ENCODE measurements at places on chromosomes 11 and 22.

- DNase-seq, result no peak
Measured at GRCh38 chr11:47327949-47328348, 24.6 kb downstream of the MYBPC3 start.

GRCh38 chr11:33021937-33022336, 6.3 kb downstream of the DEPDC7 start:
- no peak for DNase-seq

DNA sequence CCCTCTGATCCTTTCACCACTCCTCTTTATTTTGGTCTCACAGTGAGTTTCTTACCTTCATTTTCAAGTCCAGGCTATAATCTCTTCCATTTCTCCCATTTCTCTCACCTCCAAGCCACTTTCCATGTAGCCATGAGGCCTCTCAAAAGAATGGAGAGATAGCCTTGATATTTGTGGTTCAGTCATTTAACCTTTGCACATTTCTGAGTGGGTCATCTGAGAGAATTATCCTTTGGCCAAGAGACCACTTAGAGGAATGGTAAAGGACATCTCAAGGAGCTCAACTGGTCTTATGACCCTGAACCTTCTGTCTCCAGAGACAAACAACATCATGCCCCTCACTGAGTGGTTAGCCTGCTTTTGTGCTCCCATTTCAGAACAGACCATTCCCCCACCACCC, 121.1 kb downstream of the KIRREL3 start:
- DNase-seq, result no peak

GRCh38 chr11:58597486-58598144, 18.8 kb downstream of the ZFP91 start:
- DNase-seq, result no peak

- no peak for DNase-seq
Measured at GRCh38 chr11:102950622-102951081, 4.9 kb downstream of the MMP13 start.

GRCh38 chr11:105181521-105181920, 42.0 kb upstream of the CARD18 start:
- DNase-seq, result no peak

DNA sequence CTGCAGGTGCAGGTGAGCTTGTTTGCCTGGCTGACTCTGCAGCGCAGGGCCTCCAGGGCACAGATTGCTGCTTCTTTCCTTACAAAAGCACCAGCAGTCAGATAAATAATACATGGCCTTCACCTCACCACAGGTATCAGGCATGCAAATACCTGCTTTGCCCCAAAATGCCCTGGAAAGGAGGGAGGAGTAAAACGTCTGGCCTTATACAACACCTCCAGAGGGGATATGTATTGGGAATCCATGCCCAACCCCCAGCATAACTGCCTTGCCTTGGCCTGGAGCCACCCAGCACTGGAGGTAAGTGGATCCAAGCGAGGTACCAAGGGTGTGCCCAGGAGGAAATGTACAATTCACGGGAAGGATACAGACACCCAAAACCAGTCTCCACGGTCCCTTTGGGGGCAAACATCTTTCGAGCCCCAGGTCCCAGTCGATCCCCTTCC, 860 bp downstream of the TMEM184B start:
- no peak for DNase-seq

DNA sequence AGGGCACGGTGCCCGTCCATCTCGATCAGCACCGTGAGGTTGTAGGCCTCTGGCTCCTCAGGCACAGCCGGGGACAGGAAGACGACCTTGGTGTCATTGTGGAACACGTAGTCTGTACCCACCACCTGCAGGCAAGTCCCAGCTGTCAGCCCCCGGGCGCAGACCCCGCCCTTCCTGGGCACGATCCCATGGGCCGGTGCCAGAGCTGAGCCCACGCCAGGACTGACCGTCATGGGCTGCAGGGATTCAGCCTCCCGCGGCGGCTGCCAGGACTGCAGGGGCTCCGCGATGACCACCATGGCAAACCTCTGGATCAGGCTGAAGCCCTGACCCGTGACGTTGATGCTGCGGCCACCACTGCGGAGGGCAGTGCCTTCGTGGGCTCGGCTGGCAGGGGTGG, 11.8 kb upstream of the MAPK11 start:
- DNase-seq, result no peak

- no peak for DNase-seq
Measured at GRCh38 chr11:134942681-134943080, 530.6 kb upstream of the B3GAT1 start.

GRCh38 chr11:26263769-26264168, 68.2 kb upstream of the ANO3 start:
- no peak for DNase-seq

DNA sequence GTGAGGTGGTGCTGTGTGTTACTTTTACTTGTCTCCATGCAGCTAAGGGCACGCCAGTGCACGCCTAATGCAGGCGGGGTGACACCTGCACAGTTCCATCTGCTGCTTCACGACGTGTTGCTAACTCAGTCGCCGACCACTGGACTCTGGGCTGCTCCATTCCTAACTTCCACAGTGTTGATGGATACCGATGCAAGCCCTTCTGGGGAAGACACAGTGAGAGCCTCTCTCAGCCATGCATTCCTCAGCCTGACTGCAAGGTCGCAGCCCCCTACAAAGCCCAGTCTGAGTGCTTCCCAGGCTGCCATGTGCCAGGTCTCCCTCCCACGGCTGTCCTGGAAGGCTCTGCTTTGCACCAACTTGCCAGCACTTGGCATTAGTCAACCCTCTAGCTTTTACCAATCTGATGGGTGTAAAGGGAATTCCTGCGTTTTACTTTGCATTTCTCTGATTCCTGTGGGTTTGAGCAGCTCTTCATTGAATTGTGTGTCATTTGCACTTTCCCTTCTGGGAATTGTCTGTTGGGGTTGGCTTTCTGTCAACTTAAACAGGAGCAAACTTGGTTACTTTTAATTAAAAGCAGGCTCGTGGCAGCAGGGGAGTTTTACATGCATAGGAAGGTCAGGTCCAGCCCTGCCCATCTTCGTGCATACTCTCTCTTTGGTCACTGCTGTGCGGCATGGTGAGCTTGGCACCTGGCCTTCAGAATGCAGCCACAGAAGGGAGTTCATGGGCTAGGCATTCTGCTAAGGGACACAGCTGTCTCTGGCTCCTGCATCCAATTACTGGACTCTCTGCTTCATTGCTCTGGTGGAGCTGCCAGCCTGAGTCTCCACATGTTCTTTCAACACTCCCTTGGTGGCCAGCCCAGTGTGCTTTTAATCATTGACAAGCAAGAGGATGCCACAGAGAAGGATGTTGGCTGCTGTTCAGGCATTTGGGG, 34.6 kb upstream of the SHANK2 start:
- DNase-seq, result no peak

GRCh38 chr11:125569915-125570621, 791 bp downstream of the EI24 start:
- peak; percentile 7 for DNase-seq

DNA sequence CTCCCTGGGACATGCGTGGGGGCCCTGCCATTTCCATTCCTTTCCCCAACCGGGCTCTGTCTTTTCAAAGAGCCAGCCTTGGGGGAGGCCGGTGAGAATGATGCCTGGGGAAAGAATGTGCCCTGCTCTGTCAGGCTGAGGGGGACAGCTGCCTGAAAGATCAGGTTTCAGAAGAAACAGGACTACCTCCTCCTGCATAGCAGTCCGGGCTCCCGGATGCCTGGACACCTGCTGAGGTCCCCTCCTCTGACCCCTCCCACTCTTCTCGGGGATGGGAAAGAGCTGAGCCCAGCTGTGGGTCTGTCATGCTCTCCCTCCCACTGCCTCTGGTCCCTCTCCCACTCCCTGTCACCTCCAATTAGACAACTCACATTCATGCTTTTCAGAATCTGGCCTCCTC, 41.8 kb upstream of the CDON start:
- no peak for DNase-seq

DNA sequence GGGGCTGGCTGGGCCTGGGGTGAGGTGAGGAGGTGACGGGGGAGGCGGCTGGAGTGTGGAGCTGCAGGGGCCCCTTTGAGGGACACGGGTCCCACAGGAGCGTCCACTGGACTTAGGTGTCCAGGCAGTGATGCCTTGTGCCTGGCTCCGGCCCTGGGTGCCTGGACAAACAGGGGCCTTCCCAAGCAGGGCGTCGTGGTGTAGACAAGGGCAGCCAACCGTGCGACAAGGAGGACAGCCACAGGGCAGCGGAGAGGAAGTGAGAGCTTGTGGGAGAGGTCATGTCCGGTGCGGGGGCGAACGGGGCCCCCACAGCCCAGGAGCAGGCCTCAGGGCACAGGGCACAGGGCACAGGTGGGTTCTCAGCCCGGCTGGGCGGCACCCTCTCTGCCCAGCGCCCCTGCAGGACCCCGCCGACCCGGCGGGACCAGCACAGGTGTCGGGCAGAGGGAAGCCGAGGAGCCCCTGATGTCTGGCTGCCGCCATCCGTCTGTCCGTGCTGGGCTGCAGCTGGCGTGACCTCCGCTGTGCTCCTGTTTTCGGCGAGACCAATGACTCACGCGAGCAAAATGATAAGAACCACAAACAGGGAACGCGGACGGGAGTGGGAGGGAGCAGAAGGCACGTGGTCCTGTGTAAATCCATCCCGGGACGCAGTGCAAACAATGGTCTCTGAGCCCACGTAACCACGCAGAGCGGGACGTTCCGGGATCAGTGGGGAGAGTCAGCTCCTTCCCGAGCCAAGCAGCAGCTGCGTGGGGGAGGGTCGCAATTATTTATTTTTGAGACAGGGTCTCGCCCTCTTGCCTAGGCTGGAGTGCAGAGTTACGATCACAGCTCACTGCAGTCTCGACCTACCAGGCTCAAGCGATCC, 49.1 kb upstream of the A4GALT start:
- DNase-seq, result no peak

DNA sequence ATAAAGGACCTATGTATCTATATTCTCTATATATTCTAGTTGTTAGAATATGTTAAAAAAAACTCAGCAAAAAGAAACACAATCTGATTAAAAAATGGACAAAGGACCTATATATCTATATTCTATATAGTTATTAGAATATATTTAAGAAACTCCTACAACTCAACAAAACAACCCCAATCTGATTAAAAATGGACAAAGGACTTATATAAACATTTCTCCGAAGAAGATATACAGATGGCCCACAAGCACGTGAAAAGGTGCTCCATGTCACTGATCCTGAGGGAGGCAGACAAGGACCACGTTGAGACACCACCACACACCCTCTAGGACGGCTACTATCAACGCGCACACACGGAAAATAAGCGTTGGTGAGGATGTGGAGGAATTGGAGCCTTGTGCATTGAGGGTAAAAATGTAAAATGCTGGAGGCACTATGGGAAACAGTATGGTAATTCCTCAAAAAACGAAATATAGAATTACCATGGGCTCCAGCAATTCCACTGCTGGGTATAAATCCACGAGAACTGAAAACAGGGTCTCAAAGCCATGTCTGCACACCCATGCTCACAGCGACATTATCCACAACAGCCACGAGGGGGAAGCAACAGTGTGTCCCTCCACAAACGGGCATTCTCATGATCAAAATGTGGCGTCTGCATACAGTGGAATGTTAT, 22.7 kb downstream of the YPEL1 start:
- DNase-seq, result peak; percentile 30

GRCh38 chr11:128451652-128452470, 135.5 kb downstream of the ETS1 start:
- no peak for DNase-seq

GRCh38 chr11:690738-691633, 4.0 kb downstream of the DEAF1 start:
- no peak for DNase-seq

DNA sequence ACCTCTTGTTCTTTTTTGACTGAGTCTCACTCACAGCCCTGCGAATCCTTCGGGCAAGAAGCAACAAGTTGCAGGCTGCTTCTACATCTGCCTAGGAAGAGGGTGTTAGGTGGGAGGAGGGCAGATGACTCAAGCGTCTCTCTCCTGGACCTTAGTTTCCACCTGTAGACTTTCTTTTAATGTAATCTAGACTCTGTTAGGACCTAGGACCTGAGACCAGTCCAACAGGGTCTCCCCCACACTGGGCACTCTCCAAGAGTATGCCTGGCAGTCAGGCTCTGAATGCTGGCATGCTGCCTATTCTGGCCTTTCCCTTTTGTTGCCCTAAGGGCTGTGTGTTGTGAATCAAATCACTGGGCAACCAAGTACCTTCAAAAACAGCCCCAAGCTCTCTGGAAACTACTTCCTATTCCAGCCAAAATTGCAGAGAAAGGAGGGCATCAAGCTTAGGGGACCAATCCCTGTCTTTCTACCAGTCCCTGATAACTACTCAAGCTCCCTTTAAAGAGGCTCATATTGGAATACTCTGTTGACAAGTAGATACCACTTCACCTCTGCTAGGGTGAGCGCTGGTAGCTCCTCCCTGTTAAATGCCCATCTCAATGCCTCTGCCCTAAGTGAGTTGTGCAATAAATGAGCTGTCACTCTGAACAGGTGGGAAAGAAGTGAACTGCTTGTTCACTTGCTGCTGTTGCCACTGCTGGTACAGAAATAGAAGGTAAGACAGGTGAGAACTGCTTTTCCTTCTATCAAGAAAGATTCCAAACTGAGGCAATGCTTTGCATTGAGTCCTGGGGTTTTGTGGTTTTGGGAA, at the start of gene BBOX1:
TSS of gene BBOX1 (plus strand) at position 514 of the 814 bp plus-strand sequence. CDS start 14,616 bp downstream, outside the sequence.
- no peak for DNase-seq

- DNase-seq, result no peak
Measured at GRCh38 chr22:47328550-47329243, 566.2 kb downstream of the TBC1D22A start.

DNA sequence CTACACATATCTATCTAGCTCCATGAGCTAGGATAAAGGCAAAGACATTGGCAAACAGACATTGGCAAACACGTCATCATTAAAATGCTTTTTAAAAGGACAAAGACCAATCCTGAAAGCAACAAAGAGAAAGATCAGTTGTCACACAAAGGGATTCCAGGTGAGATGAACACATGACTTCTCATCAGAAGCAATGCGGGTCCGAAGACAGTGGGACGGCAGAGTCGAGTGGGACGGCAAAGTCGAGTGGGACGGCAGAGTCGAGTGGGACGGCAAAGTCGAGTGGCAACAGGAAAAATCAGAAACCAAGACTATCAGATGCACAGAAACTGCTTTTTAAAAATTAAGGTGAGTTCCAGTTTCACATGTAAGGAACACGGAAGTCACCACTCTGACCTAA, 609.5 kb downstream of the BRD1 start:
- DNase-seq, result no peak

- no peak for DNase-seq
Measured at GRCh38 chr22:43546186-43546585, 134.4 kb downstream of the MPPED1 start.

GRCh38 chr11:109432105-109432504, 10.1 kb downstream of the C11orf87 start:
- DNase-seq, result no peak

- DNase-seq, result no peak
Measured at GRCh38 chr11:2348986-2349385, 28.1 kb upstream of the CD81 start.

DNA sequence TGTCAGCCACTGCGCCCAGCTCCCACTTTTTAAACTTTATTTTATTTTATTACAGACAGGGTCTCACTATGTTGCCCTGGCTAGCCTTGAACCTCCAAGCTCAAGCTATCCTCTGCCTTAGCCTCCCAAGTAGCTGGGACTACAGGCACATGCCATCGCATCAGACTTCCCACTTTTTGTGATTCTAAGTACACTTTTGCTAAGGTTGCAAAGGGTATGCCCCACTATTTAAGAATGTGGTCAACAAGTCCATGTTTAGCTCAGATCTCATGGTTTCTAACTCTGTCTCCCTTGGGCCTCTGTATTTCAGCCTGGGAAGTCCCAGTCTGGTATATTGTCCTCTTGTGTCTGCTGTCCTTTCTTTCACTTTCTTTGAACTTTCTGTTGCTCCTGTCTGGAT, 35.3 kb downstream of the EXPH5 start:
- no peak for DNase-seq

- DNase-seq, result no peak
Measured at GRCh38 chr11:41306431-41306830, 153.0 kb downstream of the LRRC4C start.
